ENCODE measurements at places on chromosomes 2 and 18.

- DNase-seq, result no peak
Observed at GRCh38 chr2:98935111-98935770, 784 bp downstream of the CRACDL start.

- no peak for DNase-seq
Observed at GRCh38 chr18:66662632-66663031, 58.7 kb upstream of the CDH19 start.

DNA sequence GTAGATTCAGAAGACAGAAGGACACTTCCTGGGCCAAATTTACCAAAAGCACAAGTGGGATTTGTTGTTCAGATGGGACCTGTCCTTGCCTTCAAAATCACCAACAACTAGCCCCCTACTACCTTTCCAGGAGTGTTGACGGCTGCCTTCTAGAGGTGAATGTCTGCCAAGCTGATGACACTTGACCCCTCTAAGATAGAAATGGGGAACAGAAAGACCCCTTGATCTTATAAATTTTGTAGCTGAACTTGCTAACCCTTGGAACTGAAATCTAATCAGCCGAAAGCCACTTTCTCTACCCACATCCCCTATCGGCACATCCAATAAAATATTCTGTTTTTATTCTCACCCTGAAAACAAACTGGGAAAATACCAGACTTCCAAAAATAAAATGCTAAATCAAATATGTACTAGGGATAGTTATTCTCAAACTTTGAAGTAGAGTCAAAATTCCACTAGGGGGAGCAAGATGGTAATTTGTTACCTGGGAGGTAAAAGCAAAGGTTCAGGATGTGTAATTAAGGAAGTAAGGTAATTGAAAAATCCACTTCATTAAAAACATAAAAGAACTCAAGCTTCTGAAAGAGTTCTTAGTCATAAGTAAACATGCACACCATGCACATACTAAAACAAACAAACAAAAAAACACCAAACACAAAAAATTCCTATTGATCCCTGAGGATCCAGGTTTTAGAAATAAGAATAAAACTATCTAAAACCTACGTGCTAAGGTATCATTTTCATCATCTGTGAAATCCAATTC lies 119.2 kb downstream of the ANKRD44 start:
- DNase-seq, result no peak

DNA sequence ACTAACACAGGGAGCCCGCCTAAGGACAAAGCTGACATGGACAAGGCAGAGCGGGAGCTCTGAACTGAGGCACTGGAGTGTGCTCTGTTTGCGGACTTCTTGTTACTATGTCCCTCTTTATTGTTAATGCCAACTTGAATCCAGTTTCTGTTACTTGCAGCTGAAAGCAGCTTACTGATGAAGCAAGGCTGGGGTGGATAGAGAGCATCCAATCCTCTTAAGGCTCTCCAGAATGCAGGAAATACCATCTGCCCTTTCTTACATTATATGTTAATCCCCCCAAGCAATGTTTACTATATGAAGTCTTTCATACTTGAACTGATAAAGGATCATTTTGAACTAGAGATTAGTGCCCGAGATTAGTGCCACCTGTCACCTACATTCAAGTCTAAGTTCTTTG lies 9.4 kb downstream of the FAM210A start:
- no peak for DNase-seq

- DNase-seq, result no peak
Observed at GRCh38 chr2:74146929-74147726, 584 bp downstream of the BOLA3 start.

- DNase-seq, result no peak
Observed at GRCh38 chr2:172230332-172230888, 127.7 kb upstream of the DLX2 start.

Measured in iPS DF 6.9 (cell line).